ENCODE measurements at places on chromosomes 5 and 9.

DNA sequence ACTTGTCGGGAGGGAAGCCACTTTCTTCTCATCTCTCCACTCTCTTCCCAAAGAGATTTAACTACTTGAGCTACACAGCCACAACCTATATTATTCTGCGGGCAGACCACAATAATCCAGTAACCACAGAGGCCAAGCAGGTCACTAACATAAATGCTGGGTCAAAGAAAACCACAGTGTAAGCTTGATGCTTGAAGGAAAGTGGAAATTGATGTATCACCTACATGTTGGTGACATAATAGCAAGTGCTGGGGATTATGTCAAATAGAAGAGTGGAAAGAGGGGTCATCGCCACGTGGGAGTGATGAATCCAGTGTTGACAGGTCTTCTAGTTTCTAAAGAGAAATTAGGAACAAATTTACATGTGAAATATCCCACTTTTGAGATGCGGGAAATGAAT is 40.9 kb downstream of the RFK start:
- no peak for DNase-seq

GRCh38 chr5:107875833-107876232 is 205.1 kb upstream of the EFNA5 start:
- no peak for DNase-seq

DNA sequence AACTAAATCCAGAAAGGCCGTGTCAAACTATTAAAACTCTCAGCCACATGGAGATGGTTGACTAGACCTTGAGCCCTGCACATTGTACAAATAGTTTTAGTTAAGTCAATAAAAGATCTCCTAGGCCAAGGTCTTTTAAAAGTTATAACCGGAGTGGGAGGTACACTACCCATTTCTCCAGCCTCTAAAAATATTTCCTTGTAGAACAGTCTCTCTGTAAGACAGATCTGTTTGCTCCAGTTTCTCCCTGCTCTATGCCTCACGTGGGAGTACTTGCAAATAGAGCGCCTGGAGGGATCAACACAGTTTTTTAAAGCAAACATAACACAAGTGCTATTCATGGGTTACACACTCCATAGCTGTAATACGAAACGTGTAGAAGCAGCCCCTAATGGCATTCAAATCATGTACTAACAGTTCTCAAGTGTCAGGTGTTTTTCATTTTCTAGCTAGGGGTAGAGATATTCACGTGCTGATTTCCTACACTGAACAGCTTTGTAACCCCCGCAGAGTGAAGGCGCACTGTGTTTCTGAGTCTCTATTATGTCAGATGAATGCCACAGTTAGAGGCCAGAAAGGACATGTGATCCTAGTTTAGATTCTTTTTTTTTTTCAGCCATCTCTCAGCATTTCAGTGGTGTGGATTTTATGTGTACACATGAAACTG is 703.4 kb upstream of the GRAMD2B start:
- DNase-seq, result peak; percentile 83

DNA sequence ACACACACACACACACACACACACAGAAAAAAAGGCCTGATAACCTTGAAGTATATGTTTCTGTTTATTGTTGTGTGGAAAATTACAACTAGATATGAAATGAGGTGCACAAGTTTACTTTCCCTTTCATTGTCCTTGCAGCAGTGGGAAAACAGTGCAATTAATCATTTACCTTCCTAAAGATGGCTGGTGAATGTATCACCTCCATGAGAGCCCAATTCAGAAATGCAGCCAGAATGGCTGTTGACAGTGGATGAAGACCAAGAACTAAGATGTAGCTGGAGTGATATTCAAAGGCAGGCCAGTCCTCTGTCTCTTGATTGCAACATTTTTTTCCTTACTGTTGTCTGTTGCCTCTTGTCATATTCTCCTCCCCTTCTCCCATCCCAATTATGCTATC is 49.6 kb upstream of the EIF4EBP3 start:
- no peak for DNase-seq

DNA sequence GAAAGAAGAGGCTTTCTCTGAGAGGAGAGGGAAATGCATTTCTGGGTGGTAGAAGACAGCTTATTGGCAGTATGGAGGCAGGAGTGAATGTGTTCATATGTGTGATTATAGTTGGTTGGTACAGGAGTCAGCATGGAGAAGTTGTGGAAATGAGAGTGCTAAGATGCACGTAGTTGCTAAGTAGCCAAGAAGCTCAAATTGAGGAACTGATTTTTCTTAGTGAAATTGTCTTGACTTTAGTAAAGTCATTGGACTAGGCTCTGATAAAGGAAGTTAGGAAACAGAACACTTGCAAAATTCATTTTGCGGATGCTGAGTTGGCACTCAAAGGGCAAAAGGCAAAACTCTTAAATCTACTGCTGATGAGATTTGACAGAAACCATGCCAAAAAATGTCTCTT is 158.9 kb upstream of the VCAN start:
- DNase-seq, result no peak

DNA sequence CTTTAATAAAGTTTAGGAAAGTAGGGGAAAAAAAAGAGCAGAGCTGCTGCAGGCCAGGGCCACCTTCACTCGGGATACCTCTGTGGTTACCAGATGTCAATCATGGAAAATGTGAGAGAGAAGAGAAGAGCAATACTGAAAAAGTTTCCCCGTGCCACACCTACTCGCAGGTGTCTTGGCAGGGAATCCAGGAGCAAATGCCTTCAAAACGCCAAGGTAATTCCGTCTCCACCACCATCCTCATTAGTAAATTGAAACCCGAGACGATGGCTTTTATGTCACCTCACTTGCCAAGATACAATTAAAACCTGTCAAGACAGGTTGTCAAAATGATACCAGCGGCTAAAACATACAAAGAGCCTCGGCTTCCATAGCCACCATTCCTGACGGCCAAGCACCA is 49.7 kb downstream of the FAM81B start:
- peak; percentile 14 for DNase-seq

DNA sequence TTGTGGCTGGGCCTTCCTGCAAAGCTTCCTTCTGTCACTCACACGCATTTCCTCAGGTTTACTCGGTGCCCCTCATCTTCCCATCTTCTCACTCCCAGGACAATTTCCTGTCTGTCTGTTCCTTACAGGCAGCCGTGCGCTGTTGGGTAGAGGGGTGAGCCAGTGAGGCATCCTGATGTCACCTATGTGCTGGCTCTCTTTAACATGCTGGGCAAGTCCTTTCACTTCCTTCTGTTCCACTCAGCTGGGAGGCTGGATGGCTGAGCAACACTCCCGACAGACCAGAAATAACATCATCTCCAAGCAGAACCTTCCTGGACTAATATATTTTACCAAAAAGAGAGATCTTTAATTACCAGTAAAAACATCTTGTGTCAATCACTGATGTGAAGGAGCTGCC is 103.0 kb downstream of the HSD17B3 start:
- DNase-seq, result peak; percentile 19

- no peak for DNase-seq
Observed at GRCh38 chr9:133332381-133332730, 3.6 kb downstream of the SURF6 start.

DNA sequence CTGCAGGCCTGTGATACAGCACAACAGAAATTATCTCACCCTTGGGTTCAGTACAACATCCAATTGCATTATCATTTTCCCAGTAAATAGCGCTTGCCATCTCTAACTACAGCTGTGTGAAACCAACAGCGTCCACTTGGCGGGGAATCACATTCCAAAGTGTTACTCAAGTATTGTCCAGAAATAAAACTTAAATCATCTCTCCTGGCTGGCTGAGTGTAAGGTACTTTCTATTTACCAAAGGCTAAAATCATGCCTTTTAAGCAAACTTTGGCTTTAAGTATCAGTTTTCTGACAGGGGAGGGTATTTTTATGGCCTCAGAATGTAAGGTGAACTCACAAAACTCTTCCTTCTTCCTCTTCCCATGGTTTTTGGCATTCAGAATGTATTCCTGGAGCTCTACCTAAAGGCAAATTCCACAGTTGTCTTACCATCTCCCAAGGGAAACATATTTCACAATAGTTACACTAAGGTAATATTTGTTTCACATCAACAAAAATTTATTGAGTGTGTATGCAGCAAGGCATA is 205.6 kb upstream of the MPDZ start:
- DNase-seq, result peak; percentile 86

GRCh38 chr9:127263237-127263636 is 1.3 kb upstream of the GARNL3 start:
- DNase-seq, result no peak

GRCh38 chr9:129027685-129028191 is 393 bp downstream of the SH3GLB2 start:
- no peak for DNase-seq

DNA sequence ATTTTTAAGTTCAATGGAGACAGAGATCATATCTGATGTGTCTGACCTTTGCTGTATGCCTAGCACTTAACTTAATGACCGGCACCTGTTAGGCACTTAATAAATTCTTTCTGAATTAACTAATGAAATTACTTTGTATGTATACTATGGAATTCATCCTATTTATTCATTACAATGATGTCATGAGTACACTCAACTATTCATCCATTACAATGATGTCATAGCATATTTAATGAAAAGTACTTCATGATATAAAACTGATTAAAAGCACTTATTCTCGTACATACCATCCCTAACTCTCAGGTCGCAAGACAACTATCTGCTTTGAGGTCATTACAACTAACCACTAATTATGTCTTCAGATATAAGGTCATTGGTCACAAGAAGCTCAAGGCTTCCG is 1131.6 kb downstream of the DTWD2 start:
- DNase-seq, result no peak

DNA sequence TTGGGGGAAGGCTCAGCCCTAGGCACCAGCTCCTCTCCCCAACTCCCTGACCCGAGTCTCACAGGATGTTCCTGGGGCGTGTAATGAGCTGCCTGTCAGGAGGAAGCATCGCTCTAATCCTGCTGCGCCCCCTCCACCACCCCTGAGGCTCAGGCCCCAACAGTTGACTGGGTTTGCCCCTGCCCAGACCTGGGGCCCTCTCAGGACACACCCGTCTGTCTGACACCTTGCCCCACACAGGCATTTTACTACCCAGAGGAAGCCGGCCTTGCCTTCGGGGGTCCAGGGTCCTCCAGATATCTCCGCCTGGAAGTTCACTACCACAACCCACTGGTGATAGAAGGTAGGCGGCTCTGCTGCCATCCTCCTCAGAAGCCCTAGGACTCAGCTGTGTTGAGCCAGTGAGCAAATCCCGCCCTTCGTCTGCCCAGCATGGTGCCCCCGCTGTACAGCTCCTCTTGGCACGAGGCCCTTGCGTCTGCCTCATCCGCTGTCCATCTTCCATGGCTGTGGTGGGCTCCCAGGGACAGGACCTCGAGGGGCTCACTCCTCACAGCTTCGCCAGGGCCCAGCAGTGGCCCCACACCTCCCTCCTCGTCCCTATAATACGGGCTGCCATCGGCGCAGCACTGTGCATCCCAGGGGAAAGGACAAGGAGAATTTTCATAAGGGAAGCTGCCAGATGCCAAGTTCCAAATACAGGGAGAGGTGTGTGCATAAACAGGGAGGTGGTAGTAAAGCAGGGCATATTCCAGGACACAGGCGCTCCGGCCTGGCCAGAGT is 8.0 kb downstream of the DBH start:
- DNase-seq, result no peak

- DNase-seq, result peak; percentile 57
Observed at GRCh38 chr5:141040093-141040770, 10.9 kb upstream of the PCDHB1 start.

DNA sequence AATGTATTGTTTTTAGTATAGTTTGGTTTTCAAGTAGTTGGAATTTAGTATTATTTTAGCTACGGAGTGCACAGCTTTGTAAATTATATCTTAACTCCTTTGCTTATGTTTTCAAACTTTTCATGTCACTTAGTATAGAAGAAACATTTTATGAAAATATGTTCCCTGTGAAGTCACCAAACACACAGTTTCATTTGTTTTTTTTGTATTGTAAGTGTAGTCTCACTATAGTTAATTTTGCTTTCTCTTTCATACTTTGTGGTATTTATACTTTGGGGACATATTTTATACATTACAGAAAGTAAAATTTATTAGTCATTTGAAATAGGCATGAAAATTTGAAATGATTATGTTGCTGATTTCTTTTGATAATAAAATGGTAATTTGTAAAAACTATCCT is 5.0 kb downstream of the CHSY3 start:
- no peak for DNase-seq

GRCh38 chr5:54644226-54644625 is 126.7 kb downstream of the SNX18 start:
- DNase-seq, result peak; percentile 96

GRCh38 chr5:175417384-175417783 is 26.6 kb downstream of the DRD1 start:
- DNase-seq, result no peak

DNA sequence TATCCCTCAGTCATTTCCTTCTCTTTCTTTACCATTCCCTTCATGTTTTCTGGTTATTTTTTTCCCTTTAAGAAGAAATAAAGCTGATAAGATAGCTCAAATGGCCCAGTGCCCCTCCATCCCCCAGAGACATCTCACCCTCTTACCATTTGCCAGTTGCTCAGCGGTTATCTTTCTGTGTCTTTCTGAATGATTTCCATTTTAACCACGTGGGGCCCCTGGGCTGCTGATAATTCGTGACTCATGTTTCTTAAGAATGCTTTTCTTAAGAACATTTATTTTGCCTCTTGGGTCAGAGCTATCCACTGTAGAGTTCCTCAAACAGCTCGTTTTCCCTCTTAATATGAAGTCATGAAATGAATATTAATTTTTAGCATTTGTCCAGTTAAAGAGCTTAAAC is 147.8 kb downstream of the MAST4 start:
- peak; percentile 7 for DNase-seq

DNA sequence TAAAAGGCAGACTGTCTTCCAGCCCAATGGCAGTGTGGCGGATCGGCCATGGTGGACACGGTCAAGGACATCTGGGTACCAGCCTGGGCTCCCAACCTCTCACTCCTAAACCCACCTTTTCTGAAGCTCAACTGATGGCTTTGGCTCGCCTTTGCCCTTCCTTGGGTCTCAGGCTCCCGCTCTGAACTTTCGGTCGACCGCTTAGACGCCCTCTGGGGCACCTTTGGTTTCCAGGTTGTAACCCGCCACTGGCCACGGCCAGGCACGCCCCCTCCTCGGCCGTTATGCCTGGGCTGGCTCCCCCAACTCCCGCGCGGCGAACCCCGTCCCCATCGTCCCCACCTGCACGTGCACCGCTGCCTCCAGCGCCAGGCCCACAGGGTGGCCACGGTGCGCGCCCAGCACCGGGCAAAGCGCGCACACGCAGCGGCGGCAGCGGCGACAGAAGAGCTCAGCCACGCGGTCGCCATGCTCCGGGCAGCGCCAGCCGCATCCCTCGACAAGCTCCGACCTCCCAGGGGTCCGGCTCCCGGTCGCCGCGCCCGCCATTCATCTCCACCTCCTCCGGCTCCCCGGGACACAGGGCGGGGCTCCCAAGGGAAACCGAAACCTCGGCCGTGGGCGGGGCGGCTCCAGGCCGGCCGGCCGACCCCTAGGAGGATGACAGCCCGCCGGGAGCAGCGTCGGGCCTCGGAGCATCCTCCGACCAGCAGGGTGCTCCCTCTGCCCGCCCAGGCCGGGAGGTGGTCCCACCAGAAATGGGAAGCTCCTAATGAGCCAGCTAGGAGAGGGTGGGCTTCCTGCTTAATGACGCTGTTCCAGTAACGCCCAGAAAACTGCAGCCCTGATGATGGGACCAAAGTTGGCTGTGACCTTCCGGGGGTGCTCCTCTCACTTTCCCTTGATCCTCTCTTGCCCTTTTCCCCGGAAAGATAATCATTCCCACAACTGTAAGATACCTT is at the start of gene TRIM14:
TSS of gene TRIM14 (minus strand) at position 583 of the 962 bp plus-strand sequence. CDS start at position 549, 34 bp downstream.
- peak; percentile 58 for DNase-seq
